ENCODE measurements at places on chromosomes 7 and 10.

DNA sequence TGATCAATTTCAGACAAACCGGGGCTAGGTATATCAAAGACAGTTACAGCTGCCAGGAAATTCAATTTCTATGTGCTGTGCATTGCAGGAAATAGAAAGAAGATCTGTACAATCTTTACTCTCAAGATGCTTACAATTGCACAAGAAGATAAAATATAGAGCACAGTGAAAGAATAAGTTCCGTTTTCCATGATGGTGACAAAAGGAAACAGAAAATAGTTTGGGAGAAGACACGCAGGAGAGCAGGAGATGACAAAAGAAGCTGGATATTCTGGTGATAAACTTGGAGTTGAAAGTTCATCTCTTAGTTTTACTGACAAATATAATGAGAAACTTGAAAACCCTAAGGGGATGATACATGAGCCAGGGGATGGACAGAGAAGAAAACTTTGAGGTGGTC is 646.0 kb downstream of the PARD3 start:
- DNase-seq = no peak

DNA sequence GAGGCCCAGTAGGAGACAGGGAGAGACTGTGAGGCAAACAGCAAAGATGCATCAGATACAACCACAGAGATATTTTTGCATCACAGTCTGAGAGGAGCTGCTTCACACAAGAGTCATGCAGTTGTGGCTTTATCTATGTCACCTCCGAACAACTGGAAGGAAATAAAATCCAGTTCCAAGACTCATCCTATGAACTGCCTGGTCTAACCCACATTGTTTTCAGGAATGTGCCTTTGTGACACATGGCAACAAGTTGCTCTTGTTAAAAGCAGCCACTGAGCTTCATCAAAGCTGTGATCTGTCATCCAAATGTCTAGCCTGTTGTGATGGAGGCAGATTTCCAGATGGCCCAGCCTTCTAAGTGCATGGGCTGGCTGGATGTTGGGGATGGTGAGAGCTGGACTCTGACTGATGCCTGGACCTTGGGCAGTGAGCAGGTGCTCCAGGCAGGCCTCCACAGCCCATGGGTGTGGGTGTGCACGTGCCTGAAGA is 255.0 kb downstream of the BMPER start:
- no peak for DNase-seq

- DNase-seq = no peak
Measured at GRCh38 chr7:110308791-110309190, 782.1 kb upstream of the LRRN3 start.

- DNase-seq = no peak
Measured at GRCh38 chr7:158450476-158451124, 137.0 kb downstream of the PTPRN2 start.

DNA sequence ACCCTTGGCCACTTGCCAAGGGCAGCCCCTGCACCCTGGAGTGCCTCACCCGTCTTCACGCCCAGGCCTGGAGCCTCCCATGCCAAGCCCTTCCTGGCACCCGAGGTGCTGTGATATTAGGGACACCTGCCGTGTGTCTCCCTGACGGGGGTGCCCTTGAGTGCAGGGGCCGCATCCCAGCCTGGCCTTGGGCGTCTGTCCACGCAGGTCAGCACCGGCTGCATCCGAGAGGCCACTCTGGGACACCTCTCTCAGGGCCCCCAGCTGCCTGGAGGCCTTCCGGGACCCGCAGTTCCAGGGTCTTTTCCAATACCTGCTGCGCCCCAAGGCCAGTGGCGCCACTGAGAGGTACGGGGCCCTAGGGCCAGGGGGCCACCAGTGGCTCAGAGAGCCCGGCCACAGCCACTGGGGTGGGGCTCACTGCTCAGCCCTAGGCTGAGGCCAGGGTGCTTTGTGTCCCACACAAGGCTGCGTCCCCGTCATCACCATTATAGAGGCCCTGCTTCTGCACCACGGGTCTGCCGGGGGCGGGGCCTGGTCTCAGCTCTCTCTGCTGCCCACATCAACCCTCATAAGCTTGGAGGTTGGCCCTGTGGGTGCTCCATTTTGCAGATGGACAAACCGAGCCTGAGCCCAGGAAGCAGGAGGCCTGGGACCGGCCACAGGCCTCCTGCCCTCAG is 12.7 kb downstream of the AP5Z1 start:
- no peak for DNase-seq

DNA sequence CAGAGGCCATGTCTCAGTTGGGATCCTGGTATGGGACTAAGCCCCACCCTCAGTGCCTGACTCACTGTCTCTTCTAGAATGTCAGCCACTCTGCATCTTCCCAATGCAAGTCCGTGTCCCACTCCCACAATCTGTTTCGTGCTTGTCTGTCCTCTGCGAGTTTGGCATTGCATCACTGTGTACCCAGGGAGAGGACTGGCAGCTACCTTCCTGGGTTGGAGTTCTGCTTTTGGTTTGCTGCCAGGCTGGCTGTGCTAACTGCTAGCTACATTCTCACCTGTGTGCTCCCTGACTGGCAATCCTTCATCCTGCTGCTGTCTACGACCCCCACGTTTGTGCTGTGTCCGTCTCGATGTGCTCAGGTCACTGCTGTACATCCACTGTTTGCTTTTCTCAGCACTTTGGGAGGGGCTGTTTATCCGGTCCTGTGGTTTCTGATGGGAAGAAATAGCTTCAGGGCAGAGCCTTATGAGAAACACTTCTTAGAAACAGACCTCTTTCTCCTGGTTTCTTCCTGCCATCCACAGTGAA is 56.0 kb upstream of the GLI3 start:
- DNase-seq = no peak

DNA sequence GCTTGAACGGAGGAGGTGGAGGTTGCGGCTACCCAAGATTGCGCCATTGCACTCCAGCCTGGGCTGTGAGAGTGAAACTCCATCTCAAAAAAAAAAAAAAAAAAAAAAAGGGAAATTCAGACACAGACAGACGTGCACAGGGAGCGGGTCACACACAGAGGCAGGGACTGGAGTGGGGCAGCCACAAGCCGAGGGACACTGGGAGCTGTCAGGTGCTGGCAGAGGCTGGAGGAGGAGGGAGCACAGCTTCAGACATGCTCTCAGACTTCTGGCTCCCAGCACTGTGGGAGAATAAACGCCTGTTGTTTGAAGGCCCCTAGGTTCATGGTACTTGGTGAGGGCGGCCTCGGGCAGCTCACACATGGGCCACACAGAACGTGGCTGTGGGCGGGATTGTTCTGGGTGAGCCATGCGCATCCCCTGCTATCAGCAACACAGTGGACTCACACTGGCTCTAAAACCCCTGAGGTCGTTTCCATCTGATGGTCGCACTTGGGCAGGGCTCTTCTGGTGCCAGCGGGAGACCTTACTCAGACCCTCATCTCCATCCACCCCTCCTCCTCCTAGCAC is 375.9 kb downstream of the DNAJB6 start:
- DNase-seq = no peak

DNA sequence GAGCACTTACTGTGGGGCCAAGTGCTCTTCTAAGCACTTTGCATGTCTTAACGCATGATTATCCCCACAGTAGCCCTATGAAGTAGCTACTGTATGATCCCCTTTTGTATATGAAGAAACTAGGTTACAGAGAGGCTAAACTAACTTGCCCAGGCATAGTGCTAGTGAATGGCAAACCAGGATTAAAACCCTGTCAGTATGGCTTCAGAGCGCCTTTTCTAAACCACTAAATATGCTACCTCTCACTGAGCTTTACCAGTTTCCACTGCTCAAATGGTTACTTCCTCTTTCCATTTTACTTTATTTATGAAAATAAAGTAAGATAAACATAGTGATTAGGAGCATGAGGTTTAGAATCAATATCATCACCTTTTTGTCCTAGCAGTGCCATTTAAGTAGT is 73.6 kb downstream of the PODXL start:
- DNase-seq = no peak

DNA sequence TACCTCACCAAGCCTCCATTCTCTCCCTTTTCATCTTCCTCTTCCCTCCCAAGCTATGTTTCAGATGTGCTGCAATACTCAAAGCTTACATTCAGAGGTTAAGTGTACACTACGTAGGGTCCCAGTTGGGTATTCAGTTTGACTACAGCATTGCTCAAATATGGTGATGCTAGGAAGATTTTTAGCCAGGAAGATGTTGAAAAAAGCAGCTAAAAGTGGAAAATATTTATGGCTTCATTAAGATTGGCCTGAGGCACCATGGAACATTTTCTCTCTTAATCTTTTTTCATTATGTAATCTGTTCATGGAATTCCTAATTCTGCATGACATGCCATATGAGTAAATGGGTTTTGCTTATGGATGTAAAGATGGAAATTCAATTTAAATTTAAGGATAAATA is 72.0 kb upstream of the ABCB5 start:
- no peak for DNase-seq

DNA sequence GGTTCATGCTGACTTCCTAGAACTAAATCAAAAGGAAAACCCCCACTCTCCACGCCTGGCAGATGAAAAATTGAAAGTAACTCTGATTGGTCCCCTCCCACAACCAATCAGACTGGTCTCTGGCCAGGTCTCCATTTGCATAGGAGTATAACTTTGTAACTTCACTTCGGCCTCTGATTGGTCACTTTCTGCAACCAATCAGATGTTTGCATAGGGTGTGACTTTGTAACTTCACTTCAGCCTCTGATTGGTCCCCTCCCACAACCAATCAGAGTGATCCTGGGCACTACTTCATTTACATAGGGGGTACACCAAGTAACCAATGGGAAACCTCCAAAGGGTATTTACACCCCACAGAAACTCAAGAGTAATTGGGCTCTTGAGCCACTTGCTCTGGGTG is 306.6 kb upstream of the PFKP start:
- no peak for DNase-seq

DNA sequence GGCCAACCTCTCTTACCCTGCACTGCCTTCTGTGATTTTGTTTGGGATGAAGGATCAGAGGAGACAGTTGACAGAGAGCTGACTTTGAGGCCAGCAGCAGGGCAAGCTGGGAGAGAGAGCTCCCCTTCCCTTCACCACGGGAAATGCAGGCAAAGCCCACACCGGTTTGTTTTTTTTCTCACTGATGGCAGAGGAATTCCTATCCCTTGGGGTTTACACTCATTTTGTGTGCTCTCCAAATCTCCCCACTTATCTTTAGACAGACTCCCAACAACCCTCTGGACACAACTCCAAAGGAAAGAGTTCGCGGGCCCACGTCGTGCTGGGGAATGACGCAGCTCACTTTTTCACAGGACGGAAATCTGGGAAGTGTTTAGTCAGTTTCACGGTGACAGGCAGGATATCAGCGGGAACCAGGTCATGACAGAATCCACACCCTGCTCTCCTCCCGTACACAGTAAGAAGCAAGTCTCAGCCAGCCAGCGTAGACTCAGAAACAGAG is 68.3 kb upstream of the FAM171A1 start:
- DNase-seq = no peak

All from activated CD4-positive, alpha-beta T cell treated with anti-CD3 and anti-CD28 coated beads for 24 hours (primary cell).